Neural progenitor cell (in vitro differentiated cells): ENCODE measurements at places on chromosomes 13 and 19. TPM values are rescaled to one million over a fixed set of nuclear protein-coding genes. Genes with fewer than 3 reads are reported as not detected.

DNA sequence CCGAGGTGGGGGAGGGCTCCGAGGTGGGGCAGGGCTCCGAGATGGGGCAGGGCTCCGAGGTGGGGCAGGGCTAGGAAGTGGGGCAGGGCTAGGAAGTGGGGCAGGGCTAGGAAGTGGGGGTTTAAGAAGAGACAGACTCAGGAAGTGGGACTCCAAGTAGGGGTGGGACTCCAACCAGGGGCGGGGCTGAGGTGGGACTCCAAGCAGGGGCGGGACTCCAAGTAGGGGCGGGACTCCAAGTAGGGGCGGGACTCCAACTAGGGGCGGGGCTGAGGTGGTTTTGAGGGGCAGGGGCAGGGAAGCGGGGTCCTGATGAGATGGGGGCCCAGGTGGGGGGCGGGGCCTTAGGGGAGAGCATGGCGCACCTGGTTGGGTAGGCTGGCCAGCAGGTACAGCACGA lies 13.6 kb downstream of the CFD start:
- DNase-seq, result peak; percentile 62

DNA sequence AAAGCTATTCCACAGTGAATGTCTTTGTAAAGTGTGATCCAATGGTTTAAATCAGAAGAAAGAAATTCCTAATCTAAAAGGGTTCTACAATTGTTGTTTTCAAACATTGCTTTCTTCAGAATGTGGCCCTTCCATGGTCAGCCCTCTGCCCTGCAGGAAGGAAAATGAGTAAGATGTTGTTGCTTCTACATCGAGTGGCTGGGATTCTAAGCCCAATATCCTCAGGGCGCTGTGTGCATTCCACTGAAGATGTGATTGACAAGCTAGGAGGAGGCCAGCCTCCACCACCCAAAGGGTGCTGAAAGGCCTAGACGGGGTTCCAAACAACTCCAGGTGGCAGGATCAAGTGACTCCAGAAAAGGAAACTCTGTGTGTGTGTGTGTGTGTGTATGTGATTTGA lies 316.9 kb upstream of the TSHZ3 start:
- no peak for DNase-seq

GRCh38 chr19:39397360-39398296 lies 6.5 kb downstream of the MED29 start:
- peak; percentile 89 for DNase-seq

DNA sequence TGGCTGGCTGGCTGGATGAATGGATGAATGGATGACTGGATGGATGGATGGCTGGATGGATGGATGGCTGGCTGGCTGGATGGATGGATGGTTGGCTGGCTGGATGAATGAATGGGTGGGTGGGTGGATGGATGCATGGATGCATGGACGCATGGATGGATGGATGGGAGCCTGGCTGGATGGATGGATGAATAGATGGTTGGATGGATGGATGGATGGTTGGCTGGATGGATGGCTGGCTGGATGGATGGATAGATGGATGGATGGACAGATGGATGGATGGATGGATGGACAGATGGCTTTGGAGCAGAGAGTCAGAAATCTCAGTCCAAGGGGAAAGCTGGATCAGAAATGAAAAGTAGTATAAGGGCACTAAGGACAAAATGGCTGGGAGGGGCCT lies 106.4 kb upstream of the SERP2 start:
- DNase-seq, result no peak

GRCh38 chr13:28117689-28118377 lies 17.5 kb upstream of the FLT3 start:
- DNase-seq, result no peak

DNA sequence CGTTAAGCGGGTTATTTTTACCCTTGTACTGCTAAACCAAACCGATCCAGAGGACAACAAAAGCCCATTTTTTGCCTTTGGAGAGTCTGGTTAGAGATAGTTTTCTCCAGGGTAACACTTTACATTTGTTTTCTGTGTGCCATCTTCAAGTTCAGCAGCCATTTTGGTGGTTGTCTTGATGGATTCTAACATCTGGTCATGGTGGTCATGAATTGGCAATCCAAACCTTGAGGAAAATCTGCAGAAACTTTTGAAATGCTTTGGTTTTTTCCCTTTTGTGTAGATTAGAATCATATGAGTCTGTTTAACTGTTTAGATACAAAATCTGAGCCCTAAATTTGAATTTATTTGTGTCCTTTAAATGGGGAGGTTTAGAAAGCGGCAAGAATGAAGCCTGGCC lies 16.6 kb downstream of the HNRNPM start:
- DNase-seq, result no peak

GRCh38 chr13:34108410-34108809 lies 290.5 kb downstream of the RFC3 start:
- DNase-seq, result no peak

DNA sequence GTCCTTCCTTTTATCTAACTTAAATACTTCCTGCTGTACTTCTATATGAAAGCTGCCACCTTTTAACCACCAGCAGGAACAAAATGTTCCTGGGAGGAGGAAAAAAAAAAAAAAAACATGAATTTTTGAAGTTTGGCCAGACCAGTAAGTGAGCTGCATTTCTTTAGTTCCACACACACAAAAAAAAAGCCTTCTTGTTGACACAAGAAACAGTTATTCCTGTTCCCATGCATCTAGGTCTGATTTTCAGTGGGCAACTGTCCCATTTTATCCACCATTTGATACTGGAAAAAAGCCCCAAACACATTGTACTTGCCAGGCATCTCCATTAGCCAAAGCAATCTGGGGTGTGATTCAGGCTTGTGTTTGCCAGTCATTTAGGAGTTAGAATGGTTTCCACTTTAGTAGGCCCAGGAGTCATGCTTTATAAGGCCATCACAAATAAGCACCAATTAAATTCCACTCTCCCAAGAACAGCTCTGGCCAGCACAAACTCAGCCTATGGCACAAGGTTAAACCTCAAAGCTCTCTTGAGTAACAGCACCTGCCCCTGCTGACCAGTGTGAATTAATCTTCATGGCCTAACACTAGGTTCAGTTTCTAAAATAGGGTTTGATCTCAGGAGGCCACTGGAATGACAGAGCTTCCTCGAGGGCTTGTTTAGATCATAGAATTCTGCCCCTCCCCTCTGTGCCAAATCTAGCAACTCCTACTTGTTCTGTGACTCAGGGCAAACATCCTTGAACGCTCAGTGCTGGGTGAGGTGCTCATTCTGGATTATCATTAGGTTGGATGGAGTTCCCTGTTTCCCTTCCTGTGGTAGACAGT lies 67.1 kb downstream of the NUFIP1 start:
- DNase-seq, result no peak

DNA sequence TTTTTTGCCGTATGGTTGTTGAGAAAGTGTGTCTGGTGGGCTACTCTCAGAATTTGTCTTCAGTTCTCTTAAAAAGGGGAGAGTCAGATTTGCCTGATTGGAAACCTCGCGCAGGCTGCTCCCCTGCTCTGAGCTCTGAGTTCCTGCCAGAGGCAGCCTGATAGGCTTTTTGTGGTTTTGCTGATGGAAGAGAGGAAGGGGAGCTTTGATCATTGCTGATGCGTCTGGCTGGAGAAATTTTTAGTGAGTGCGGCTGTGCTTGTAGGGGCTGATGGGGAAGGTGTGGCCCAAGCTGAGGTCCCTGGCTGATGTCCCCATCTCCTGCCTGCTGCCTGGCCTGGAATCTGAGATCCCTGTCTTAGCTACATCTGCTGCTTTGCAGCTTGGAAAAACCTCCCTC lies 2.8 kb downstream of the CHST8 start:
- DNase-seq, result no peak

- peak; percentile 17 for DNase-seq
Observed at GRCh38 chr13:25848812-25849745, 202.7 kb downstream of the SHISA2 start.

- no peak for DNase-seq
Observed at GRCh38 chr13:37009692-37010091, 9.1 kb downstream of the EXOSC8 start.

- DNase-seq, result peak; percentile 50
Observed at GRCh38 chr19:18098891-18099622, 1.5 kb downstream of the MAST3 start.

- no peak for DNase-seq
Observed at GRCh38 chr13:64546371-64546770, 2683.8 kb downstream of the PCDH9 start.

GRCh38 chr13:90591260-90591926 lies 756.1 kb upstream of the MIR17HG start:
- DNase-seq, result no peak

- DNase-seq, result peak; percentile 82
Observed at GRCh38 chr13:68713394-68713793, 1394.2 kb upstream of the ATXN8OS start.

- DNase-seq, result peak; percentile 86
Observed at GRCh38 chr19:50333737-50334617, 4.8 kb upstream of the KCNC3 start.

DNA sequence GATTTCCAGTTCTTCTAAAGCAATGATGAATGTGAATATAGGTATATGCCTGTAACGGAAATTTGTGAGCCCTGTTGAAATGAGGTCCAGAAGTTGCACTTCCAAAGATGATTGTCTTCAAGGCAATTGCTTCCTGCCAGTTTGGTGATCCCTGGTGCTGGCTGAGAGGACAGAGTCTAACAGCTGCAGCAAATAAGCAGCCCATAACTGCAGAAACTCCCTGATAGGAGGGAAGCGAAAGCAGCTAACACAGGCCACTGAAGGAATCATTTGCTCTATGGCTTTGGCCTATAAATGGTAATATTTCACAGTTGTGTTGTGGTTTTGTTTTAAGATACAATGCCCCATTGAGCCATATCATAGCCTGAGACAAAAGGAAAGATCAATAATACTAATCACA lies 451.5 kb upstream of the MIR17HG start:
- no peak for DNase-seq

DNA sequence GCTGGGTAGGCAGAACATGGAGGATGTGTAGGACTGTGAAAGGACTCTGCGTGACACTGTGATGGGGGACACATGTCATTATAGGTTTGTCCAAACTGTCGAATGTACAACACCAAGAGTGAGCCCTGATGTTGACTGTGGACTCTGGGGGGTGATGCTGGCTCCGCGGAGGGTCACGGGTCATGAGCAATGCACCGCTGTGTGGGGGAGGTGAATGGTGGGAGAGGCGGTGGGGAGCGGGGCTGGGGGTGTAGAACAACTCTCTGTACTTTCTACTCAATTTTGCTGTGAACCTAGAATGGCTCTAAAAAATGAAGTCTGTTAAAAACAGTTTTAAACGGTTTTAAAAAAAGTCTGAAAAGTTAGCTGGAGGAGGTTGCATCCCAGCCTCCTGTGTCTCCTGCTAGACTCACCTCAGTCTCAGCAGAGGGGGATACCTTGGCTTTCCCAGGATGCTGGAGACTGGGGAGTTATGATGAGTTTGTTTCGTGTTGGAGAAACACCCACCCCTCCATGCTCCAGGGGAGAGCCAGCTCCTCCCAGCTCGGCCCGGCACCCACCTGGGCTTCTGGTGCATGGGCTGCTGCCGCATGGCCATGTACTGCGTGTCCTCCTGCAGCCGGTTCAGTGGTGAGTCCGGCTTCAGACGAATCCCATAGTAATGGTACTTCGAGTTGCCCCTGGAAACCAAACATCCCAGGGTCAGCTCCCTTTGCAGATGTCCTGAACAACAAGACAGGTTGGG lies 34.7 kb upstream of the RANBP3 start:
- DNase-seq, result no peak

The KCTD12 gene
- total RNA-seq, result 1.9 TPM in 2 replicates

The DNM2 gene
- 49.9 and 101 TPM in 2 replicates for total RNA-seq

The ETV2 gene
- 0.71 TPM in 1 of 2 replicates, not detected in the other for total RNA-seq

The EBI3 gene
- not detected in 2 replicates for total RNA-seq

The CERS4 gene
- 34.1 and 76.0 TPM in 2 replicates for total RNA-seq

The PSG11 gene
- not detected in 2 replicates for total RNA-seq

The FCGBP gene
- 0.06 and 0.22 TPM in 2 replicates for total RNA-seq
